ENCODE measurements at places on chromosomes 5 and 9.
A peak's percentile ranks its signal among the peaks of the same experiment; 100 is the strongest.

GRCh38 chr5:33994845-33995244, 10.4 kb upstream of the SLC45A2 start:
- peak; percentile 88 for DNase-seq

GRCh38 chr9:89723469-89724100, 118.8 kb downstream of the GADD45G start:
- DNase-seq, result no peak

DNA sequence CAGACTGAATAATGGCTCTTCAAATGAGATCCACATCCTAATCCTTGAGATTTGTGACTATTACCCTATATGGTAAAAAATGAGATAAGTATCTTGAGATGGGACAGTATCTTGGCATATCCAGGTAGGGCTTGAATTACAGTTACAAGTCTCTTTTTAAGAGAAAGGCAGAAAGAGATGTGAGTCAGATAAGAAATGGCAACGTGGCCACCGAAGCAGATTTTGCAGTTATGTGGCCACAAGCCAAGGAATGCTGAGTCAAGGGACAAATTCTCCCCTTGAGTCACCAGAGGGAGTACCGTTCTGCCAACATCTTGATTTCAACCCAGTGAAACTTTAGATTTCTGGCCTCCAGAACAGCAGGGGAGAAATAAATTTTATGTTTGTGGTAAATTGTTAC, 1983.0 kb upstream of the C9orf72 start:
- DNase-seq, result peak; percentile 79

GRCh38 chr9:131886826-131887225, 146.9 kb upstream of the RAPGEF1 start:
- DNase-seq, result peak; percentile 37

DNA sequence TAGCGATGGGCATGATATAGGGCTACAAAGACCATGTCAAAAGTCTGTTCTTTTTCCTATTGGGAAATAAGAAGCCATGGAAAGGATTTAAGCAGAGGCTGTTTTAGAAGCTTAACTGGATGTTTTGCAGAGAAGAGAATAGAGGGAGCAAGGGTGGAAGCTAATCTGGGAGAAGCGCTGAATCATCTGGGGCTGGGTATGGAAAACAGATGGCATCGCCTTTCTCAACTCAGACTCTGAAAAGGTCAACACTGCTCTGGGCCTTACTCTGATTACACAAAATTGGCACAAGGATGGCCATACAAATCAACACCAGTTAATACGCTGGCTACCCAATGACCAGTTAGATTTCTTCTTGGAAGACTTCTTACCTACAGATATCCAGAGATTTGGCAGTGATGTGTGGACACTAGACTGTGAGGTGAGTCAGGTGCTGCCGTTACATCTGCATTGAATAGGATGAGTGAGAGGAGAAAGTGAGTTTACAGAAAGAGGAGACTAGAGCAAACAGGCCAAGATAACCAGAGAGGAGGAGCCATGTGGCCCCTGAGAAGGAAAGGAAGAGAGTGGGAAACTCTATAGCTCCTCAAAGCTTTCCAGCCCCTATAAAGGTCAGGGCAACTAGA, 6.2 kb upstream of the TCERG1 start:
- no peak for DNase-seq

- peak; percentile 86 for DNase-seq
These were observed 13.4 kb upstream of the EXOC3 start for GRCh38 chr5:429453-430188.

DNA sequence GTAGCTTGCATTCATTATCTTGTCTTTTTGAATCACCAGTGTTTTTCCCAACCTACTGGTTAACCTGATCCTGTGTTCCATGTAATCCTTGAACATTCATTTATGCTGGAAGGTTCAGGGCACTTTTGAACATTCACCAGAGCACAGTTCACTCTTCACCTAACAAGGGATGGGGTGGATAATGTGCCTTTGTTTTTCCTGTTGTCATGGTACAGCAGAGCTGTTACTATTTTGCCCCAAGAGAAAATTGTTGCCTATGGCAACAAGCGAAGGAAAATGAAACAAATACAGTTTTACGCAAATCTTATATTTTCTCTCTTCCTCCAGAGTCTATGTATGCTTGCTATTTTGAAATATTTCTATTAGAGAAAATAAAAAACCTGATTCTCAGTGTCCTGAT, 60.3 kb upstream of the RIOK2 start:
- no peak for DNase-seq

- DNase-seq, result no peak
These were observed 1.1 kb upstream of the CXXC5 start for GRCh38 chr5:139646912-139647505.

DNA sequence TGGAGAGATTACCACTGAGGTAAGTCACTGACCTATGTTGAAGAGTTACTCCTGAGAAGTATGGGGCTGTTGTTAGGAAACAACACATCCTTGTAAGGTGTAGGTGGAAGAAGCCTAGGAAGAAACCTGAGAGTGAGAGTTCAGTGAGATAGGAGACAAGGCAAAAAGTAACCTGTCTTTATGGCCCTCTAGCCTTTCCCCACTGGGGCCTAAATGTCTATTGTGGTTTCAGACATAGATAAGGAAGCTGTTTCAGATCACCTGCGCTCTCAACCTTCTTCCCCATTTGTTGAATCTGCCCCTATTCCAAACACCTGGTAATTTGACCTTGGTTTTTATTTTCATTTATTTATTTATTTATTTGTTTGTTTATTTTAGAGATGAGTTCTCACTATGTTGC, 397.1 kb upstream of the RORB start:
- DNase-seq, result no peak

DNA sequence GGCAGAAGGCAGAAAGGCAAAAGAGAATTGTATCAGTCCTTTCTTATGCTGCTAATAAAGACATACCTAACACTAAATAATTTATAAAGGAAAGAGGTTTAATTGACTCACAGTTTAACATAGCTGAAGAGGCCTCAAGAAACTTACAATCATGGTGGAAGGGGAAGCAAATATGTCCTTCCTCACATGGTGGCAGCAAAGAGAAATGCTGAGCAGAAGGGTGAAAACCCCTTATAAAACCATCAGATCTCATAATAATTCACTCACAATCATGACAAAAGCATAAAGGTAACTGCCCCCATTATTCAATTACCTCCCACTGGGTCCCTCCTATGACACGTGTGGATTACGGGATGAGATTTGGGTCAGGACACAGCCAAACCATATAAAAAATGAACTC, 312.5 kb upstream of the PTGER4 start:
- DNase-seq, result peak; percentile 9

DNA sequence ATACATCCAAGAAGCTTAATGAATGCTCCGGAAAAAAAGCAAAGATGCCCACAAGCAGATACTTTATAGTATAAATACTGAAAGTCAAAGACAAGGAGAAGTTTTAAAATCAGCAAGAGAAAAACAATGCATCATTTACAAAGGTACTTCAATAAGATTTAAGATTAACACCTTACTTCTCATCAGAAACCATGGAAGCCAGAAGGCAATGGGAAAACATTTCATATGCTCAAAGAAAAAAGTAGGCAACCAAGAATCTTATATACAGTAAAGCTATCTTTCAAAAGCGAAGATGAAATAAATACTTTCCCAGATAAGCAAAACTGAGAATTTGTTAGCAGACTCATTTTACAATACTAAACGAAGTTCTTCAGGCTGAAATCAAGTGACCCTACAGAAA, 51.1 kb downstream of the ABHD17B start:
- DNase-seq, result no peak

- no peak for DNase-seq
These were observed 197.9 kb upstream of the ADAMTS16 start for GRCh38 chr5:4941957-4942830.

DNA sequence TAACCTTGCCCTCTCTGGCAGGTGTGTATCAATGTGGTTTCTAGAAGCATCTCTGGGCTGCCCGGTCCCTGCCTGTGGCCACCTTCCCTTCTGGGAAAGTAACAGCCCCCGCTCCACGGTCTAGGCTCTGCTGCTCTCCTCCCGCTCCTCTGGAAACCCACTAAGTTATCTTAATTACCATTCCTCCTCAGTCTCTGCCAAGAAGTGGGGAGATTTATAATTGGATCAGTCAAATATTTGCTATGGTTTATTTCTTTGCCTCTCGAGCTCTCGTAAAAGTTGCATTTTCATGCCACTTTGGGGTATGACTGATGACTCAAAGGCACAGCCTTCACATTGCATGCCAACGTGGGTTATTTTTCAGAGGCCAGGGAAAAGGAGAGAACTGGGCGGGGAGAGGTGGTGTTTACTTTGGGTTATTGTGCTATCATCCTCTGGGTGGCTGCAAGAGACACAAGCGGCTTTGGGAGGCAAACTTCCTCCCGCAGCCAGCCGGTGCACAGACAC, 205.3 kb upstream of the WWC1 start:
- DNase-seq, result peak; percentile 76

DNA sequence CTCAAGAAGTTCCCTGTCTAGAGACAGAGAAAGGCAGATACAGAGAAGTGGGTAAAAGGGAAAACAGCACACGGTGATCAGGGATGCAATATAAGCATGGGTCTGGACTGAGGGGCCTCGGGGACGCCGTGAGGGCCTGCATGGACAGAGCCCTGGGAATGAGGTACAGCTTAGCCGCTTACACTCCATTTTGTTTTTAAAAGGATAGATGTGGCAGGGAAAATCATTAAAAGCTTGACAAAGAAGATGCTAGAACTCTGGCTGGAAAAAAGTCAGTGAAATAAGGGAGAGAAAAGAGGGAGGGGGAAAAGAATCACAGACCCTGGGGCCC, 69.1 kb downstream of the EPB41L4B start:
- DNase-seq, result no peak

DNA sequence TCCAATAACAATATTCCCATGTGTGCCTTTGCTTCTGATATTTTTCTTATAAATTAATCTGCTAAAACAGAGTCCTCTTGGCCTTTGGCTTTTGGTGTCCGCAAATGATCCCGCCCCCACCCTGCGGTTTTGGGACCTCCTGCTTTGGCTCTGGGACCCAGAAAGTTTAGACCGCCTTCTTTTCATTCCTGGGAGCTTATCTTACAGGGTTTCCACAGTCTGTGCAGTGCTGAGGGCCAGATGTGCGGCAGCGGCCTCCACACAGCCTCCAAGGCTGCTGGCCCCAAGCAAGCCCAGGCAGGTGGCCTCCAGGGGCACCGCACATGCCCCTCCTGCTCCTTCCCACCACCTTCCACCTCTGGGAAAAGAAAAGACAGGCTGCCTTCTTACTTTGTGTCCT, 191.5 kb downstream of the ERCC6L2 start:
- peak; percentile 60 for DNase-seq

DNA sequence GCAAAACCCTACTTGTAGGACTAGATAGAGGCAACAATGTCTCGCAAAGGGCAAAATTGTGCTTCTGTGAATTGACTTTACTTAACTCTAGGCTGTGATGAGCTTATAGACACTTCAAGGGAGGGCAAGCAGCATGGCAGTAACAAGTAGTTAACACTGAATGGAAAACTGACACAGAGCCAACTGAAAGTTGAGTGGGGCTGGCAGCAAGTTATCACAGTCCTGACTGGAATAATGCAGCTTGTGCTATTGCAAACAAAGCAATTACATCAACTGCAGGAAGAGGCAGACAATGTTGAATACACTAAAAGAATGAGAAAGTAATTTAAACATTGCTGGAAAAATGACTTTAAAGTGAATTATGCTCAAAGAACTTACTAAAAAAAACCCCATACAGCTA, 62.2 kb downstream of the RNF38 start:
- DNase-seq, result no peak

DNA sequence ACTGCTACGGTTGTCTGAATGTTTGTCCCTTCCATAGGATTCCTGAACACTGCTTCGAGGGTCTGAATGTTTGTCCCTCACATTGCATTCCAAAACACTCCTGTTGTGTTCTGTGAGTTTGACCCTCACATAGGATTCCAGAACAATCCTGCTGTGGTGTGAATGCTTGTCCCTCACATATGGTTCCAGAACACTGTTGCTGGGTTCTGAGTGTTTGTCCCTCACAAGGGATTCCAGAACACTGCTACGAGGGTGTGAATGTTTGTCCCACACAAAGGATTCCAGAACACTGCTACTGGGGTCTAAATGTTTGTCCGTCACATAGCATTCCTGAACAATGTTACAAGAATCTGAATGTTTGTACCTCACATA, 201.2 kb downstream of the FOXD4L6 start:
- no peak for DNase-seq

DNA sequence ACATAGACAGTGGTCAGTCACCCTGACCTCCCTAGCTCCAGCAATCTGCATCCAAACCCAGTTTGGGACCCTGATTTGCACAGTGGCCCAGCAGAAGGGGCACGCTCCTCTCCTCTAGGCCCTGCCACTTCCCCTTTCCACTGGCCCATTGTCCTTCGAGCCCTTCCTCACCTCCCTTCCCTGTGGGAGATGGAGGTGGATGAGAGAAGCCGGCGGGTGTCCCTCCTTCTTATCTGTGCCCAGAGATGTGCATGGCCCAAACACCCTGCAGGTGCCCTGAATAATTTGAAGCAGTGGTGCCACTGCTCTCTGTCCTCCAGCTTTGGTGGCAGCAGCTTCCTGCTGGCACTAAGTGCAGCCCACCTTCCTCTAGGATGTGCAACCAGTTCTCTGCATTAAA, 140.0 kb downstream of the BARX1 start:
- DNase-seq, result no peak

GRCh38 chr5:135194573-135195269, 160.7 kb upstream of the PITX1 start:
- DNase-seq, result peak; percentile 64

DNA sequence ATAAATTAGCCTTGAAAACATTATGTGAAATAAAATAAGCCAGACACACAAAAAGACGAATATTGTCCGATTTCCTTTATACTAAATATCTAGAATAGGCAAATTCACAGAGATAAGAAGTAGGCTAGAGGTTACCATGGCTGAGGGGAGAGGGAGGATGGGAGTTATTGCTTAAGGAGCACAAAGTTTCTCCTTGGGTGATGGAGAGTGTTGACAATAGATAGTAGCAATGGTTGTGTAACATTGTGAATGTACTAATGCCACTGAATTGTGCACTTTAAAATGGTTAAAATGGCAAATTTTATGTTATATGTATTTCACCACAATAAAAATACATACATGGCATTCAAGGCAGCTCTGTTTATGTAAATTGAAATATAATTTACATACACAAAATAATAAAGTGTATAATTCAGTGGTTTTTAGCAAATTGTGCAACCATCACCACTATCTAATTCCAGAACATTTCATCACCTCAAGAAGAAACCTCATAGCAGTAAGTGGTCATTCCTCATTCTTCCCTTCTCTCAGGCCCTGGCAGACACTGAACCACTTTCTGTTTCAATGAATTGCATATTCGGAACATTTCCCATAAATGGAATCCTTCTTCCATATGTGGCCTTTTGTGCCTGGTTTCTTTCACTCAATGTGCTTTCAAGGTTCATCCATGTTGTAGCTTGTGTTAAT, 59.2 kb downstream of the NDST1 start:
- peak; percentile 89 for DNase-seq
